ENCODE measurements at places on chromosomes 7 and 10. TPM values are rescaled to one million over a fixed set of nuclear protein-coding genes. Genes with fewer than 3 reads are reported as not detected.

AMPH gene
- 0.42 TPM for total RNA-seq

NPS gene
- not detected for total RNA-seq

TAF5 gene
- total RNA-seq, result 8.6 TPM

ABCC2 gene
- 13.4 TPM for total RNA-seq

FMC1 gene
- total RNA-seq, result 18.9 TPM

ARHGEF35 gene
- not detected for total RNA-seq

SFR1 gene
- total RNA-seq, result 5.7 TPM

CCDC3 gene
- 0.50 TPM for total RNA-seq

GIMAP4 gene
- total RNA-seq, result 0.15 TPM

UMAD1 gene
- 10.1 TPM for total RNA-seq

VAX1 gene
- total RNA-seq, result 0.41 TPM

CHAT gene
- not detected for total RNA-seq

IFIT1B gene
- total RNA-seq, result not detected

LIPF gene
- not detected for total RNA-seq

GIMAP1 gene
- total RNA-seq, result not detected

AOAH gene
- not detected for total RNA-seq

NKX2-3 gene
- not detected for total RNA-seq

NPM3 gene
- total RNA-seq, result 118 TPM

SMURF1 gene
- total RNA-seq, result 22.8 TPM

TRPV6 gene
- total RNA-seq, result not detected

OPALIN gene
- total RNA-seq, result not detected

FIS1 gene
- 296 TPM for total RNA-seq

SEM1 gene
- 362 TPM for total RNA-seq

BEND7 gene
- 6.7 TPM for total RNA-seq

PALD1 gene
- total RNA-seq, result 1.6 TPM

RARRES2 gene
- not detected for total RNA-seq

OGDHL gene
- total RNA-seq, result 3.0 TPM

SFTPA1 gene
- not detected for total RNA-seq

HYAL4 gene
- total RNA-seq, result 0.05 TPM
